ENCODE measurements at places on chromosomes 16 and 17.

DNA sequence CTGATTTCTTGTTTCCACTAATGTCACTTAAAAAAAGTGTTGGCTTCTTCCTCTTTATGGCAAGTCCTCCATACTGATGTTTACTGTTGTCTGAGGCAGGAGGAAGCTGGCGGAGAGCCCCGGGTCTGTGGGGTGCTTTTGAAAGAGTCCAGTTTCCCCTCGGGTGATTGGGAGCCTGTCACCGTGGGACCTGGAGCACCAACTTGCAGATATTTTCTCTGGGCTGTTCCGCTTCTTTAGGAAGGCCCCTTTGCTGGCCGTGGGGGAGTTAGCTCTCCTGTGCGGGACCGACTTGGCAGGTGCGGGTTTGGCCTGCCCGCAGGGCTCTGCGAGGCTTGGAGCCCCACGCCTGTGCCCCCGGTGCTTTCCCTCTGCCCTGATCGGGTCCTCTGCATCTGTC is 3.1 kb downstream of the BANP start:
- DNase-seq, result peak; percentile 41

DNA sequence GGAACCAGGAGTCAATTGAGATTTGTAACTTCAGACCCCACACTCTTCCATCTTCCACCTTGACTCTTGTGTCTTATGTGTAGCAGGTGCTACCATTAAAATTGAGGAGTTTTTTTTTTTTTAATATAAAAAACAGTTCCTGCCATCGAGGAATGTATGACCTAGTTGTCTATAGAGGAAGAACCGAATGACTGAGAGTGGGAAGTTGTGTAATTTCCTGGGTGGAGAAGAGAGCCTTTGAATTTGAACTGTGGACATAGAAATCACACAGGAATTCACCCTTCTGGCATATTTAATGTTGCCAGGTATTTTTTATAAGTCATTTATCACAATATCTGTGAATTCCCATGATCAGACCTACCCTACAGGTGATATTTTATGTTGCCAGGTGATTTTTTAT is 22.0 kb downstream of the SP2 start:
- DNase-seq, result no peak

DNA sequence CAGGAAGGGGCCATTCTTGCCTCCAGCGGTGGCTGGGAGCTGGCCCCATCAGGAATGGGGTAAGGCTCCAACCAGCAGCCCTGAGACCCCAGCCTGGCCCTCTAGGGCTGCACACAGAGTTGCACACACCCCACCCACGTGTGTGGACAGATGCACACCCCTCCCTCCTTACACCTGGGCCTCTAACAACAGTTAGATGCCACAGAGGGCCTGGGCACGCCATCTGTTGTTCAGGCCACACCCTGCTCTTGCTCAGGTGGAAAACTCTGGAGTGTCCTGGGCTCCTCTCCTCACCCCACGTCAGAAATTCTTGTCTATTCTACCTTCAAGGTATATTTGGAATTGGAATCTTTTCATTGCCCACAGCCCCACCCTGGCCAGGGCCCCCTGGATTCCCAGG is 13.3 kb upstream of the RAI1 start:
- DNase-seq, result no peak

DNA sequence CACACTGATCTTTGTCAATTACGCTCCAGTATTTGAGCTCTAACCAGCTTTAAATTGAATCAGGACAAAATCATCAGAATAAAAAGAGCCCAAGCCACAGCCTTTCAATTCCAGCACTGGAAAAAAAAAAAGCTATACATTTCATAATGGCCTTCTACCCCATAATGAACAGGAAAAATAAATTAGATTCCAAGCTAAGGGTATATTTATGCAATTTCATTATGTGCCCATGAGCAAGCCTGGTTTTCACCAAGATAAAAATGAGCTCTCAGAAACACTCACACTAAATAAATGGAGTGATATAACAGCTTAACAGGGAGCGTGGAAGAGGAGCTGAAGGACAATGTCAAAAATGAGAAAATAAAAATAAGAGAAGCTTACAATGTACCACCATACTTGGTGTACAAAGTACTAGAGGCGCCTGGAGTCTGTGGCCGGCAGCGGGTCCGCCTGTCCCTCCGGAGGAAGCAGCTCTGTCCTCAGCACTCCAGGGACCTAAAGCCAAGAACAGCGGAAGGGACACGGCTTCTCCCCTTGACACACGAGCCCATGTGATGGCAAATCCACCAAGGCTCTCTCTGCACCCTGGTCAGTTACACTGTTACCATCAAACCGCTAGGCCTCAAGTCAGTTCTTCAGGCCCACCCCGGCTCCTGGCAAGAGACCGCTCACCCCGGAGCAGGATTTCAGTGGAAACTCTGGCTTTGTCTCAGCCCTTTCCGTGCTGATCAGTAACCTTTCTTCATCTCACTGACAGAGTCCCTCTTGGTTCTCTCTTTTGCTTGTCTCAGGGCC is 69.6 kb downstream of the RBFOX3 start:
- no peak for DNase-seq

GRCh38 chr16:9518051-9518450 is 426.6 kb downstream of the HAPSTR1 start:
- DNase-seq, result no peak

DNA sequence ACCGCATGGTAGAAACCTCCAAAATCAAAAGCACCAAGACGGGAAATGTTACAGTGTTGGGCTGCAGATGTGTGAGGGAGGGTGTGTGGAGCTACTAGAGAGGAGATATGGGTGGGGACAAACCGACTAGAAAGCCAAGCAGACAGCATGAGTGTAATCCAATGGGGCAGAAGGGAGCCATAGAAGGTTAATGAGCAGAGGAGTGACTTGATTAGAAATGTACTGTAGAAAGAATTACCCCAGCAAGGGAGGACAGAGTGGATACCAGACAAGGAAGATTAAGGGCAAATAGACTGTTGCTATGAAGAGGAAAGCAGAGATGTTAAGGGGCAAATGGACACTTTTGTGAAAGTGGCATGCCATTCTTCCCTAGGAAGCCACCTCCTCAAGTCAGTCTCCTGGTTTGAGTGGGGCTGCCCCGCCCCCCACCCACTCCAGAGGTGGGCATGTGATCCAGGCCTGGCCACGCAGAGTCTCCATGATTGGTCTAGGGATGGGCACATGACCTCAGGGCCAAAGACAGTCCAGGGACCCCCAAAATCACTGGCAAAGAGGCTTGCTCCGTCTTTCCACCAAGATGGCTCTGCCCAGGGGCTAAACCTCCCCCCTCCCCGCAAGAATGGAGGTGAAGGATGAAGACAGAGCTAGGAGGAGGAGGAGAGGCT is 4.3 kb downstream of the COTL1 start:
- no peak for DNase-seq

GRCh38 chr17:66364990-66365490 is 62.6 kb downstream of the PRKCA start:
- DNase-seq, result no peak

- DNase-seq, result no peak
Measured at GRCh38 chr16:2035431-2036199, 8.9 kb downstream of the NHERF2 start.

- no peak for DNase-seq
Measured at GRCh38 chr16:8908810-8909468, 26.8 kb downstream of the LITAFD start.

DNA sequence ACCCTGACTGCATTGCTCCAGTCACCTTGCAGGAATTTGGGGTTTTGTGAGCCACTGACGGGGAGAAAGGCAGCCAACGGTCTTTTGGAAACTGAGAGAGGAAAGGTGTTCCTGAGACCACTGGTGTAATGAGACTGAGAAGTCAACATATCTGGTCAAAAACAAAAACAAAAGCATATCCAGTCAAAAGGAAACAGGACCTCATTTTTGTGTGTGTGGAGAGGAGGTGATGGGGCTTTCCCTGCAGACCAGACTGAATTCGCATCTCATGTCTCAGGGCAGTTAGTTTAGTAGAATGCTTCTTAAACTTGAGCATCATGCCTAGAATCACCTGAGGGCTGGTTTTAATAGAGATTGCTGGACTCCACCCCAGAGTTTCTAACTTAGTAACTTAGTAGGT is 198.4 kb downstream of the COPRS start:
- DNase-seq, result no peak

GRCh38 chr17:65531256-65532100 is 30.0 kb downstream of the AXIN2 start:
- DNase-seq, result no peak

GRCh38 chr17:8825802-8826201 is 26.6 kb upstream of the MFSD6L start:
- DNase-seq, result no peak

- DNase-seq, result no peak
Measured at GRCh38 chr16:58518083-58518979, 3.0 kb downstream of the SETD6 start.

DNA sequence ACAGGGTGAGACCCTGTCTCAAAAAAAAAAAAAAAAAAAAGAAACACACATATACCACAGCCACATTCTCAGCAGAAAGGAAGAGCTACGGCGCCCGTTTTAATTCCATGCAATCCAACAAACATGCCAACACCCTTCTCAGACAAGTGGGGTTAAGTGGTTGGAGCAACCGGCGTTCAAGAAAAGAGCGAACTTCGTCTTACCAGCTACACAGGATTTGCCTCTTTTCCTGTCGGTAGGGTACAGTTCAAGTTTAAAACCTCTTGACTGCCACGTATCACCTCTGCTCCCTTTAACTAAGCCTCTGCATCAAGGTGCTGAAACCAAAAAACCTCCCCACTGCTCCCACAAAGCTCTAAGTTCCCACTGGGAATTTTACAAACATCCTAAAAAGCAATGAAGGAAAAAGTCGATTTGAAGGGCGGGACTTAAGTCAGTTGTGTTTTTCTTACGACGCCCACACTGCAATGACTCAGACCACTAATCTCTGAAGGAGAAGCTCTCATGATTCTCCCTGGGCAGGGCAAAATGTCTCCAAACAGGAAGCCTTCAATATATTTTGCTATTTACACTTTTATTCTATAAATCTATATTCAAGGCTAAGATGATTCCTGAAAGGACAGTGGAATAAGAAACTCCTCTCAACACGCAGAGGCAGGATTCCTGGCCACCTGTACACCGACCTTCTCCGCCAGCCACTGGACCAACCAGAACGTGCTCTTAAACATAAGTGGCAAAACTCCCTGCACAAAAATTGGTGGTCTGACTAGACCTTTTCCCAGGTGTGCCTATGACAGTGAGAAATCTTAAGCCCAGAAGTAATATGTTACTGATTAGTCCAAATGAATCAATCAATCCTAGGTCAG is 18.8 kb downstream of the SRP68 start:
- peak; percentile 45 for DNase-seq

GRCh38 chr17:5785867-5786509 is 201.7 kb upstream of the NLRP1 start:
- no peak for DNase-seq

DNA sequence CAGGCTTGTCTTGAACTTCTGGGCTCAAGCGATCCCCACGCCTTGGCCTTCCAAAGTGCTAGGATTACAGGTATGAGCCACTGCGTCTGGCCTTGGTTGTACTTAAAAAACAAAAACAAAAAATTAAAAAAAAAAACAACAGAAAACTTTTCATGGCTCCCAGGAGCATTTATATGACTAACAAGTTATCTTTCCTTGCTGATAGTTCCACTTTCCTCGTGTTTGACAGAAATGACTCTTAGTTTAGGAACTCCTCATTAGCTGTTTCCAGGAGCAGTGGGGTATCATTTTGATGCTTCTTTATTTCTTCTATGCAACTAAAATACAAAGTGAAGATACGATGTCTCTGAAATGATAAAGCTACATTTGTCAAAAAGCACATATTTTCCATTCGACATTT is 165.4 kb downstream of the PRKCA start:
- no peak for DNase-seq

GRCh38 chr17:4901648-4902344 is 1.1 kb downstream of the CHRNE start:
- DNase-seq, result peak; percentile 42

- DNase-seq, result peak; percentile 88
Measured at GRCh38 chr16:67447508-67448076, 16.7 kb downstream of the HSD11B2 start.

DNA sequence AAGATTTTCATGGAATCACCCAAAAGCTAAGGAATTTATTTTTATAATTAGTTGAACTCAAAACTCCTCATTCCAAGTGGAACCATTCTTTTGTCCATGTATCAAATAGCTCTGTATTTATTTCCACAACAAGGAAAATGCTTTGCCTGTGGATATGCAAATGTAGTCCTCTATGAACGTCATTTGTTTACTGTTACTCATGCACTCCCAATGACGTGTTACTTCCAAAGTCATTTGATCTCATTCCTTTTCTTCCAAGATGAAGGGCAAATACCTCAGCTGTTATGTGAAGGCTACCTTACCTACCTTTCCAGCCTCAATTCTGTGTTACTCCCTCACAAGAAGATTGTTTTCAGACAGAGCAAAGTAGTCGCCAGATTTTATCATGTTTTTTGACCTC is 83.7 kb downstream of the ITFG1 start:
- no peak for DNase-seq

DNA sequence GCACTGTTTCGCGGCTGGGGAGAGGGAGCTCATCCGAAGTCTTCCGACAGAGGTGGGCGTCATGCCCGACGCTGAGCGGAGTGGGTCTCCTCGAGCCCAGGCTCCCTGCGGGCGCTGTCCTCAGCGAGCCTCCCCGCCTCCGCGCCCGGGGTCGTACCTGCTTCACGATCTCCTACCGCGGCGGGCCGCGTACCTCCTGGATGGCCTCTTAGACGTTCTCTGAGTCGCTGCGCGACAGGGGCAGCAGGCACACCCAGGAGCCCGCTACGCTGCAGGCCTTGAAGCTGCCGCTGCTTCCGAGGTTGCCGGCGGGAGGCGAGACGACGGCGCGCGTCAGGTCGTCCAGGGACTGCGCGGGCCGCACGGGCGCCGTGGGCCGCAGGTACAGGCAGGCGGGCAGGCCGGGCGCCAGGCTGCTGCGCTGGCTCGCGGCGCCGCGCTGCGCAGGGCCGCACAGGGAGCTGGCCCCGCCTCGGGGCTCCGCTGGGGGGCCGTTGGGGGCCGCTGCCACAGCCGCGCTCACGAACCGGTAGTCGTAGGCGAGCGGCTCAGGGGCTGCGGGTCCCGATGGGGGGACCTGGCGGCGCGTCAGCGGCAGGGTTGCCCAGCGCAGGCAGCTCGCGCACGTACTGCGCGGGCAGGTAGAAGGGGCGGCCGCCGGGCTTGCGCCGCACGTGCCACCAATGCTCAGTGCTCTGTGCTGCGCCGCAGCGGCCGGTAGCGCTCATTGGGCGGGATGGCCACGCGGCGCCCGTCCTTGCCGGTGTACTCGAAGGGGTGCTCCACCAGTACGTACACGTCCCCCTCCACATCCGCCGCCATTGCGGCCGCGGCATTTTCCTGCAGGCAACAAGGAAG is 116.4 kb upstream of the SMURF2 start:
- peak; percentile 56 for DNase-seq

- DNase-seq, result no peak
Measured at GRCh38 chr16:54473226-54473993, 186.8 kb upstream of the IRX3 start.

- peak; percentile 59 for DNase-seq
Measured at GRCh38 chr17:37605813-37606505, 3.3 kb downstream of the SYNRG start.

DNA sequence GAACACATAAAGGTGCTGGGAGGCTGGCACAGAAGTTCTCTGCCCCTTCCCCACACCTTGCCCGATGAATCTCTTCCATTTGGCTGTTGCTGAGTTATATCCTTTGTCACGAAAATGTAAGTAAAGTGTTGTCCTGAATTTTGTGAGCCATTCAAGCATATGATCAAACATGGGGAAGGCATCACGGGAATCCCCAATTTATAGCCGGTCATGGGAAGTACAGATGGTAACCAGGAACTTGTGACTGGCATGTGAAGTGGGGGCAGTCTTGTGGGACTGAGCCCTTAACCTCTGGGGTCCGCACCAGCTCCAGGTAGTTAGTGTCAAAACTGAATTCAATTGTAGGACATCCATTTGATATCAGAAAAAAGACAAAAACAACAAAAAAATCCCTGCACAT is 13.2 kb downstream of the TOM1L2 start:
- no peak for DNase-seq

All from hematopoietic multipotent progenitor cell treated with erythropoietin and hydrocortisone succinate and interleukin-3 and kit ligand, for 6 days (in vitro differentiated cells).